Activated CD4-positive, alpha-beta T cell treated with anti-CD3 and anti-CD28 coated beads for 1 hour (primary cell): ENCODE measurements at places on chromosomes 7 and 10.

DNA sequence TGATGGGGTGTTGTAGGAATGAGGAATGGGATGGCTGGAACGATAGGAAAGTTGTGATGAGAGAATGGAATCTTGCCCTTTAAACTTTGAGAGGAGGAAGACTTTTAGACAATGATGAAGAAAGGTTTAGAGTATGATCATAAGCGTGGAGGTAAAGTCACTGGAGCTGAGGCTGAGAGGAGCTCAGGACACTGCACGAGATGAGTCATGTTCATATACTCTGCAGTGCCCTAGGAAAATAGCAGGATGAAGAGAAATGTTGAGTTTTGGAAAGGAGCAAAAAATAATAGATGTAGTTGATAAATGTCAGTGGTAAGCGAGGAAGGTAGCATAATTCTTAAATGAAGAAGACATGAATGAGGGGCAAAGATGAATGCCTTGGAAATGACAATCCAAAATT is 28.3 kb upstream of the CUL1 start:
- DNase-seq = no peak

DNA sequence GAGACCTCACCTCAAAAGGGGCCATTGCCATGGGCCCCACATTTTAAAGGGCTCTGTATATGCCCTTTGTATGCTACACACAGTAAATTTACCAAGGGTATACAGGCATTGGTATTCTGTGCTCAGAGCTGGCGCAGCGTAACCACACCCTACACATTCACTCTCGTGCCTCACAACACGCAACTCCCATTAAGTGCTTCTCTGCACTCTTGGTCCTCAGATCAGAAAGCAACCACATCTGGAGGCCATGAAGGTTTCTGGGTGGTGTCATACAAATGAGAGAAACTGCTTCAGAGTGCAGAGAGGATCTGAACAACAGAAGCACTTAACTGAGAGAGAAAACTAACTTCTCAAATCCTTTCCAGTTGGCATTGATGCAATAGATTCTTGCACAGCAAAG is 9.4 kb upstream of the CACUL1 start:
- DNase-seq = no peak

GRCh38 chr7:1109581-1110310 is 21.8 kb downstream of the GPER1 start:
- no peak for DNase-seq

DNA sequence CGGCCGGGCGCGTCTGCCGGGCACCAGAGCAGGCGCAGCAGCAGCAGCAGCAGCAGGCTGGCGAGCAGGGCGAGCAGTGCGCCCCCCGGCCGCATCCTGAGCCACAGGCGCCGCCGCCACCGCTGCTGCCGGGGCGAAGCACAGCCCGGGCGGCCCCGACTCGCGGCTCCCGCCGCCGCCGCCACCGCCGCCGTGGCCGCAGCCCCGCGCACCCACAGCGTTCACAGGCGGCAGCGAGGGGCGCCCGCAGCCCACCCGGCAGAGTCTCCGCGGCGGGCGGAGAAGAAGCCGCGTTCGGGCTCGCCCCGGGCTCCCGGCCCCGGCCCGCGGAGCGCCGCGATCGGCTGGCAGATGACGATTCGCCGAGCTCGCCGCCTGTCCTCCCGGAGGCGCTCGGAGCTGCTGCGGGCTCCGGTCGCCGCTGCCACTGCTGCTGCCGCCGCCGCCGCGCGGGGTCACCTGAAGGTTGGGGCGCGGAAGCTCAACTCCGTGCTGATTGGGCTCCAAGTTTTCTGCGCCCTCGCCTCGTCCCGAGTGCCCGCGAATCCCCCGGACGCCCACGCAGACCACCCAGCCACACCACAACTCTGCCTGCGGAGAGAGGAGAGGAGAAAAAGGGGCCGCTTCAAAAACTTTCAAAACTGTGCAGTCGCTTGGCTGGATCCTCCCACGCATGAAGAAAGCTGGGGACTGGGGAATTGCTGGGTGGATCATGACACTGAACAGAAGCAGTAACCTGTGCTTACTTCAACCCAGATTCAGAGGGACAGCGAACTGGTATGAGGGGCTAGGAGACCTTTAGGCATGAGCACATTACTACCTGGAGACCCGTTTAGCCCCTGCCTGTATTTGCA is at the start of gene ST8SIA6:
Gene ST8SIA6, minus strand, starts transcription at position 435 of the 854 bp plus-strand sequence. Its CDS starts 340 bp downstream, at position 95.
- peak; percentile 34 for DNase-seq

- DNase-seq = no peak
These were observed 17.7 kb upstream of the TTYH3 start for GRCh38 chr7:2613931-2614600.

- DNase-seq = no peak
These were observed 36.3 kb downstream of the SUFU start for GRCh38 chr10:102540023-102540422.

DNA sequence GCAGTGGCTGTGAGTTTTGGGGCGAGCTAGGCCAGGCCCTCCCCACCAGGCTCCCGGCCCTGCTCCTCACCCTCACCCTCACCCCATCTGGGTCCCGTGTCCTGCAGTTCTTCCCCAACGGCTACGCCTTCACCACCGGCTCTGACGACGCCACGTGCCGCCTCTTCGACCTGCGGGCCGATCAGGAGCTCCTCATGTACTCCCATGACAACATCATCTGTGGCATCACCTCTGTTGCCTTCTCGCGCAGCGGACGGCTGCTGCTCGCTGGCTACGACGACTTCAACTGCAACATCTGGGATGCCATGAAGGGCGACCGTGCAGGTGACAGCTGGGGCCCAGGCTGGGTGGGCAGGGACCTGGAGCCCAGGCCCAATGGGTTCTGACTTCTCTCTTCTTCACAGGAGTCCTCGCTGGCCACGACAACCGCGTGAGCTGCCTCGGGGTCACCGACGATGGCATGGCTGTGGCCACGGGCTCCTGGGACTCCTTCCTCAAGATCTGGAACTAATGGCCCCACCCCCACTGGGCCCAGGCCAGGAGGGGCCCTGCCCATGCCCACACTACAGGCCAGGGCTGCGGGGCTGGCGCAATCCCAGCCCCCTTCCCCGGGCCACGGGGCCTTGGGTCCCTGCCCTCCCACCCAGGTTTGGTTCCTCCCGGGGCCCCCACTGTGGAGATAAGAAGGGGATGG is 4.9 kb downstream of the GNB2 start:
- DNase-seq = no peak

DNA sequence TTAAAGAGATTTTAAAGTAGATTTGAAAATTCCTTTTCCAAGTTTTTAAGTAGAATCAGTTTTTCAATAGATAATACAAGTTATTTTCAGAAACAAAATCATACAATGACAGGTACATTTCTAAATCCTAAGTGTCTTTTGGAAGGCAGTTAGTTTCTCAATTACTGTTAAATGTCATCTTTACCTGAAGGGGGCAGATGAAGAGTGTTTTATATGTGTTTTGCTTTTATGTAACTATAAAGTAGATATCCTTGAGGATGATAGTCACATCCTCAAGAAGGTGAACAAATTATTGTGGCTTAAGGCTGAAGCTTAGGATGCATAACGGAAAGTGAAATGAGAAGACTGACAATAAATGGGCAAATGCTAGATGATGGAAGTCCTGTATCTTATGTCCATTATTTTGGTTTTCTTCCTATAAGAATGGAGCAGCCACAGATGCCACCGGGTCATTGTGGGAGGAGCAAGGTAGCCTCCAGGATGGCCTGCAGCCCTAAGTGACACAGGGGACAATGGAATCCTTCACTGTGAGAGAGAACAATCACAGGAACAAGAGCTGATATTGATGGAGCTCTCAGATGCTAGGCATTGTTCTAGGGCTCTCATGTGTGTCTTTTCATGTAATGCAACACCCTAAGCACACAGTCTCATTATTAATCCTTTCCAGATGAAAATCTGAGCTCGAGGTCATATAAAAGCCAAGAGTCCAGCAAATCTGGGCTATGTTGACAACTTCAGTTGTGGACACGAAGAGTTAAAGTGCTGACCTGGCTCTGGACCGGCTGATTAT is 14.1 kb upstream of the MKX start:
- DNase-seq = no peak

GRCh38 chr10:93913706-93914105 is 19.9 kb downstream of the SLC35G1 start:
- no peak for DNase-seq

GRCh38 chr7:157557263-157557662 is 220.5 kb downstream of the DNAJB6 start:
- no peak for DNase-seq

DNA sequence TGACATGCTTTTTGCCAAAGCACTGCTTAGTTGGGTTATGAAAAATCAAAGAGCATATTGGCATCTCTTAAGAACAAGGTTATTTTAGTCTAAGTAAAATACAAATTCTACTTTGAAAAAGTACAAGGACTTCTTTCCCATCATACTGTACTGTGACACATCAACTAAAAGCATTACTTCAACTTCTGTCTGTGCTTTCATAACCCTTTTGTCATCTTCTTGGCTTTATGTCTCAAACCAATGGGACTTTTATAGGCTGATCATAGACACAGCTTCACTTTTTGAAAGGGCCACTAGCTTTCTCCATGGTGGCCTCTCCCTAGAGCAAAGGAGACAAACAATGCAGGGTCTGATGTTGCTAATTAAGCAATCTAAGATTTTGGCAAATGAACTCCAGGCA is 188.9 kb upstream of the CSTF2T start:
- no peak for DNase-seq

GRCh38 chr7:157620616-157621015 is 283.8 kb downstream of the DNAJB6 start:
- DNase-seq = no peak

- no peak for DNase-seq
These were observed 362.6 kb upstream of the MGMT start for GRCh38 chr10:129104266-129105045.

- DNase-seq = no peak
These were observed 99.4 kb downstream of the RSU1 start for GRCh38 chr10:16717622-16718395.

DNA sequence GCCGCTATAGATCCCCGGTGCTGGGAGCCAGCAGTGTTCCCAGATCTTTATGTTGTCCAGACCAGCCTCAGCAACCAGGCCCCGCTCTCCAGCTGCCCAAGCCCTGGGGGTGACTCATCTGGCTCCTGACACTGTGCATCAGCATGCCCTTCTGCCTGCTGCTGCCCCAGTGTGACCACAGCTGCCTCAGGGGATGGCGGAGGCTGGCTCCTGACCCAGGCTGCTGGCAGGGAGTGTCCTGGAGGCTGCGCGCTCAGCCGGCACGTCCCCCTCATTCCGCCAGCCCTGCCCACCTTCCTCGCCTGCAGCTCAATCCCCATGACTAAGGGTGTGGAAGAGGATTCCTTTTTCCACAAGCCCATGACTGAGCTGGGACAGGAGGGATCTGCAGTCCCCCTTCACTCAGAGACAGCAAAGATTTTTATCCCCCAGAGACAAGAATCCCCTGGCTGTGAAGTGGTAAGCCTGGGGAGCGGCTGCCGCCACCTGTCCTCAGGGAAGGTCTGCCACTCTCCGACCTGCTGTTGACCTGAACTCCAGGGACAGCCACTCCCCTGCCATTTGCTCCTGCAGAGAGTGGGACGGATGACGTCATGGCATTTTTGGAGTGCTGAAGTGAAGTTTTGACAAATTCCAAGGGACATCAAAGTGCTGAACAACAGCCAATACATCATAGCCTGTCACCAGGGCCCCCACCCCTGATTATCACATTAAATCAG is 182.8 kb upstream of the BMPER start:
- no peak for DNase-seq

GRCh38 chr7:71465741-71466189 is 333.8 kb downstream of the GALNT17 start:
- no peak for DNase-seq

DNA sequence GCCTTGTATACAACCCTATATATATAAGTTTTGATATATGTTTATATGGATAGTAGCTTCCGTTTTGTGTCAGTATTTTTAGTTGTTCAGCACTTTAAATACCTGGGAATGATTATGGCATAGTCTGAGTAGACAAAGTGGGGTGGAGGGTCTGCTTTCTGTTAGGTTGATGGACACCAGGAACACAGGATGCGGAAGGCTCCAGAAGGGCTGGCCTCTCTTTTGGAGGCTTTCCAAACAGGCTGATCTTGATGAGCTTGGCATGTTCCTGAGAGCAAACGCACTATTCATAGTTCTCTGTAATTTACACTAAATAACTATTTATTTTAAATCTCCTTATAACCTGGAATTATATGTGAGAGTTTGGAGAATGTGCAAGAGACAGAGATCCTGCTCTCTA is 12.7 kb downstream of the AKR1E2 start:
- DNase-seq = no peak

DNA sequence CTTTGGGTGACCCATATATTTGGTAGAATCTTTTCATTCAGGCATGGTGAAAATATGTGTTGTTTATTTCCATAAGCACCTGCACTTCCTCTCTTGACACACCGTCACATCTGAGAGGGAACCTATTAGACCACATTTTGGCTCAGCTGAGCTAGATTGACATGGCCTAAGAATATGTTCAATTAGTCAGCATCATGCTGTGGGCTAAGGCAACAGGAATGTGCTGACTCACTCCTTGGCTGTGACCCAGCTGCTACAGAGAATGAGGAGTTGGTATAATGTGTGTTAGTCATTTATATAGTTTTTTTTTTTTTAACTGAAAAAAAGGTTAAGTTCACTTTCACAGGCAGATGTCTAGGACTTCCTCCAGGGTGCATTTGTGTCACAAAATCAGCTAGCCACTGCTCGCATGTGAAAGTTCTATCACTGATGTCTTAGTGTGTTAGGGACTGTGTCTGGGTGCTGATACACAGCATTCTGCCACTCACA is 180.6 kb downstream of the SEMA3E start:
- no peak for DNase-seq

DNA sequence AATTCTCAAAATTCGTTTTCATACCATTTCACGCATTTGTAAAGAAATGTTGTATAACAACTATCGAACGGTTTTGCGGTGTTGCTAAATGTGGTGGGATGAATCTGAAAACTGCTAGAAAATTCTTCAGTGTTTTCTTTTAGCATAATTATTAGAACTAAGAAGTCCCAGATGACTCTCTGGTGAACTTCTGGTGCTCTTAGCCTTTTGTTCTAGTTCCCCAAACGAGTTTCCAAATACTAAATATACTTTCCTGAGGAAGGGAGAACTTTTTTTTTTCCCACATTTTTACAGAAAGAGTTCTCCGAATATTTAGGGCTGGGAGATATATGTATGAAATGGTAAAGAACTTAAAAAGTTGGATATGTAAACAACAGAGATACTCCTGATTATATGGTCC is 82.5 kb downstream of the ICA1 start:
- no peak for DNase-seq

DNA sequence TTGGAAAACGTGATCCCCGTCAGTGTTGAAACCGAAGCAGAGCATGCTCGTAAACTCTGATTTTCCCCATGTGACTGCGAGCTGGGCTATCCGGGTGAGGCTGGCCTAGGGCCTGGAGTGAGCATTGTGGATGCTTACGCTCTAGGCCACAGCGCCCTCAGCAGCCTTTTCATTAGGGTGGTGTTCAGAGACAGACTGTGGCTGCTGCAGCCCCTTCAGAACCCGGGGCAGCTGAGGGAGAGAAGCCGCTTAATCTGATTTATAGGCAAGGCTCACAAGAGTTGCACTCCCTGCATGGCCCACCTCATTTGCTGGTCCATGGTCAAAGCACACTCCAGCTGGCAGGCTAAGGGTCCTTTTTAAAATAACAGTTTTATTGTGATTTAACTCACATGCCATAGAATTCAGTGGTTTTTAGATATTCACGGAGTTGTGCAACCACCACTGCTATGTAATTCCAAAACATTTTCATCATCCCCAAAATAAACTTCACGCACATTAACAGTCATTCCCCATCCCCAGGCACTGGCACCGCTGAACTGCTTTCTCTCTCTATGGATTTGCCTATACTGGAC is 72.5 kb downstream of the SYPL1 start:
- no peak for DNase-seq

GRCh38 chr7:111763221-111763801 is 201.0 kb upstream of the IMMP2L start:
- DNase-seq = no peak

GRCh38 chr10:70891627-70892026 is 3.3 kb upstream of the PCBD1 start:
- no peak for DNase-seq
